ENCODE measurements at places on chromosomes 2 and 18.

DNA sequence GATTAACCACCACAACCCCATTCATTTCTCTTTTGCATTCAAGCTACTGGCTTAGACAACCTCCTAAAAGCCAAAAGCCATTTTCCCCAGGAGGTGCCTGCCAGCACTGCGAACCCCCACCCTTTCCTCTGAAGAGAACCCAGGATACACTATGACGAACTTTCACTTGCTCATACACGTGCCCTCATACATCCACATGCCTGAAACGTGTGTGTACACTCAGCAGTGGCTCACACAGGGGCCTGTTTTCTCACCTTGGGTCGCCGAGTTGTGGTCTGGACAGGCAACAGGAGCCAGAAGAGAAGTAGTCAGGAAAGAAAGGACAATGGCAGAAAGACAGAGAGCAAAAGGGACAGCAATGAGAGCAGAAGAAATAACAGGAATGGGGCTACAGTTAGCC lies 7.4 kb downstream of the DCTN1 start:
- no peak for DNase-seq

DNA sequence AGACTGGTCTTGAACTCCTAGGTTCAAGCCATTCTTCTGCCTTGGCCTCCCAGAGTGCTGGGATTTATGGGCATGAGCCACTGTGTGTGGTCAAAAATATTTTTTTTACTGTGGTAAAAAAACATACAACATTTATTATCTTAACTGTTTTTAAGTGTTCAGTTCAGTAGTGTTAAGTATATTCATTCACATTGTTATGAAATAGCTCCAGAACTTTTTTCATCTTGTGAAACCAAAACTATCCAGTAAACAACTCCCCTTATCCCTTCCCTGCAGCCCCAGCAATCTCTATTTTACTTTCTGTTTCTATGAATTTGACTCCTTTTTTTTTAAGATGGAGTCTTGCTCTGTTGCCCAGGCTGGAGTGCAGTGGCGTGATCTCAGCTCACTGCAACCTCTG lies 9.3 kb downstream of the RMC1 start:
- no peak for DNase-seq

GRCh38 chr2:49351560-49351959 lies 197.2 kb upstream of the FSHR start:
- no peak for DNase-seq

DNA sequence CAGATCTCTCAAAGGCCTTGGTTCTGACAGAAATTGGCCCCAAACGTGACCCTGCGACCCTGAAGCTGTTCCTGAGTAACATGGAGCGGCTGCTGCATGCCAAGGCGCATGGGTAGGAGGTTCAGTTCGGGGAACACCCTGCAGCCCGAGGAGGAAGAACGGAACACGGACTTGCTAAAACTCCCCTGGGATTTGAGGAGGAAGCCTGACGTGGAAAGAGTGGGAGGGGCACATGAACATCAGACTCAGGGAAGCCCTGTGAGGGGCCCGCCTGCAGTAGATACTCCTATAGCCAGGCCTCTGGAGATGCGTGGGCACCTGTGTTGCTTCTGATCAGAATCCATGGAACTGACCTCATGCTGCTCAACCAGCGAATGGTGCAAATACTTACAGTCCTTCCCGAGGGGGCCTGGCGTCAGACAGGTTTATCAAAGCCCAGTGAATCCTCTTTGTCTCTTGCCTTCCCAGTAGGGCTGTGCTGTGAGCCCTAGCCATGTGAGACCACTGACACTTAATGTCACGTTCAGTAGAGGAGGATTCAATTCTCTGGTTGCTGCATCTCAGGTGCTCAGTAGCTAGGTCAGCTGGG lies 46.8 kb downstream of the IMPA2 start:
- no peak for DNase-seq

DNA sequence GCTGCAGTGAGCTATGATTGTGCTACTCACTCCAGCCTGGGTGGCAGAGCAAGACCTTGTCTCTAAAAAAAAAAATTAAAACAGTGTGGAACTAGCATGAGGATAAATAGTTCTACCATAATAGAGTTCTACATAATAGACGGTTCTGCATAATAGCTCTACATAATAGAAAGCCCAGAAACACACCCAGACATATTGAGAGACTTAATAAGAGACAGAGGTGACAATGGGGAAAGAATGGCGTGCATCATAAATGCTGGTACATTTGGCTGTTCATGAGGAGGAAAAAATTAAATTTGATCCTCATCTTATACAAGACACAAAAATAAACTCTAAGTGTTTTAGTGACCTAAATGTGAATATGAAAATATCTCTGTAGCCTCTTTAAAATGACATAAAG lies 58.5 kb downstream of the PTRHD1 start:
- no peak for DNase-seq

DNA sequence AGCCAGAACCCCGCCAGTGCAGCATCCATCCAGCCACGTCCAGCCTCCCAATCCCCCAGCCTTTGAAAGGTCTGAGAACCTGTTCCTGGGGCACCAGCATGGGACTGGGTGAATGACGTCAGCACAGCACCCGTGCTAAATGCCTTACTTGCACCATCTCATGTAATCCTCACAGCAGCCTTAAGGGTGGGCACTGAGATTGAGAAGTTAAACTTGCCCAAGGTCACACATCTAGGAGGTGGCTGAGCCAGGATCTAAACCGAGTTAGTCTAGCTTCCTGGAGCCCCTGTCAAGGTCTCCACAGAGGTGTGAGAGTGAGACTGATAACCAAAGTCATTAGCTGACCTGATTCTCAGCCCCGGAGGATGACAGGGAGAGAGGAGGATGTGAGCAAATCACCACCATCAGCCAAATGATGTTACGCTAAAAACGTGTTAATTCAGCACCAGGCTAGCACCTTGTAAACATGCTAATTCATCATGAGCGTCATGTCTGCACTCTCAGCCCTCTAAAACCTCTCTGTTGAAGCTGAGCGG lies 4.6 kb downstream of the CD8A start:
- no peak for DNase-seq

DNA sequence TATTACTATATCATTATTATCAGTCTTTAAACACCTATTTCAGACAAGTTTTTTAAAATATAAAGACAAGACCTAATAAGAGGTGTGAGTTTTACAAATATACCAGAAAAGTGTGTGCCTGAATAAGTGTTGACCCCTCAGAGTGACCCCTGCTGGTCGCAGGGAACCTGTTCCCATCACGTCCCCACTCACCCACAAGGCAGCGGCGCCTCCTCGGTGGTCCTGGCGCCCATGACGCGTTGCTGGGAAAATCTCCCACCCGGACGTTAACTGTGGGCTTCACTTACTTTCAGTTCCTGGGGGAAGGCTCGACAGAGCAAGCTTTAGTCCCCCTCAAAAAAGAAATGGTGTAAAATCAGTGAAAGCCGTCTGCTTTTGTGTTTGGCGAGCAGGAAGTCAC lies 93.5 kb downstream of the TMEM18 start:
- DNase-seq = no peak

DNA sequence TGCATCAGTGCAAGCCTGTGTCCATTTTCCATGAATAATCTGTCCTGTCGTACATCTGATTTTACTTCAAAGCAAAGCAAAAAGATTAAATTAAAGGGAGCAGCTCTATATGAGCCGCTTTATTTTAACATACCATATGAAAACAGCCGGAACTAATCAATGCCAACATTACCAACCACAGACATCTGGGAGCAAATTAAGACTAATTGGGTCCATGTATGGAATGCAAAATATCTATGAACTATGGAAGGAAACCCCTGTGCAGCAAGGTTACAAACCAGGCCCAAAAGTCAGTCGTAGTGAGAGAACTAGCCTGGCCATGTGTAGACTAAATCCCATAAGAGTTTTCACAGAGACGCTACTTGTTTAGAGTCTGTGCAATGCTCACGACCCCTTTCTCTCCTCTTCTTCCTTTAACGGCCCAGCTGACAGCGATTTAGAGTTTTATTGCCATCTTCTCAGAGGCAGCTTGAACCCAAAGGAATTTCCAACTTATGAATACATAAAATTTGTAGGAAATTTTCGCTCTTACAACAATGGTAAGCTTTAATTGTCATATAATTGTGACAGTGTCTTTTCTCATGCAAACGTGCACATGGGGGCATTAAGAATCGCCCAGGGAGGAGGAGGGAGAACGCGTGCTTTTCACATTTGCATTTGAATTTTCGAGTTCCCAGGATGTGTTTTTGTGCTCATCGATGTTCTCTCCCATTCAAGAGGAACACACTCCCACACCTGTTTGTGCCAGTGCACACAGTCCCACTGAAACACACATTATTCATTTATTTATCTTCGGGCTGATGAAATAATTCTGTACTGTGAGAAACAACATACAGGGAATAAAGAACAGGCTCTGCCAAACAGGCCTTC lies 52.9 kb upstream of the RPL31 start:
- no peak for DNase-seq

DNA sequence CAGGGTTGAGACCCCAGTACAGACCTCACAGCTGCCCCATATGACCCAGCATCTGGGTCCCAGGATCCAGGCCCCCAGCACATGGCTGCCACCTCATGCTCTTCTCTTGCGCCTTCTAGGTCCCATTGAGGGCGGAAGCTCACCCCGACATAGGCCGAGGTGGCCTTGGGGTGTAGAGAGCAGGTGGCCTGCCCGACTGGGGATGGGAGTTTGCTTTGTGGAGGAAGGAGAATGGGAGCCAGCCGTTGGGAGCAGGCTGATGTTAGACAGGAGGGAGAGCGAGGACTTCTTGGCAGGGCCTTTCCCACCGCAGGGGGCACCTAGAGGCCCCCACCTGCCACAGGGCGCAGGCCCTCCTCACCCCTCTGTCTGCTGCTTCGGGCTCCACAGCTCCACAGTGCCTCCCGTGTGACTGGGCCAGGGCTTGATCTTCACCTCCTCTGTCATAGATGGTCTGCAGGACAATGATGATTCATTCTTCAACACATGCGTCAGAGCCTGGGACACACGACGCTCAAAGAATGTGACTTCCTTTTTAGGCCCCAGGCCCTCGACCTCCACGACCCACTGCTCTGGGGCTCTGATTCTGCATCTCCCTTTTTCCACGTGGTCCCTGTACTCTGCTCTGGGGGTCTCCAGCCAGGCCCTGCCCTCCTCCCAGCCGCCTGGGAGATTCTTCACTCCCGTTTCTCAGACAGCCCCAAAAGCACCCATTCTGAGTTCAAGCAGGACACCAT lies 86.6 kb upstream of the ODC1 start:
- no peak for DNase-seq

DNA sequence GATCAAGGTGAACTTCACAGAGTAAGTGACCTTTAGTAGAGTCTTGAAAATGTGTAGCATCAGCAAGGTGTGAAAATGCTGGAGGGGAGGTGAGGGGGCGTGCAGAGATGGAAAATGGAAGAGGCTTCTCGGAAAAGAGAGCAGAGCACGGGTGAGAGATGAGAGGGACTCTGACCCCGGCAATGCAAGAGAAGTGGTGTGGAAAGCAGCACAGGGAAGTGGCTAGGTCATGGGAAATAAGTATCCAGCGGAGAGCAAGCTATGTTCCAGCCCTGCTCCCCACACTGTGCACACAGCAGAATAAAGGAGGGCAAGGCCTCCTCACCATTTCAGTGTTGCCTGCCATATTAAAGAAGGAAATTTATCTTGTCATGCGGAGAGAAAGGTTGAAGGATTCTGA lies 241.7 kb upstream of the DOK6 start:
- no peak for DNase-seq

DNA sequence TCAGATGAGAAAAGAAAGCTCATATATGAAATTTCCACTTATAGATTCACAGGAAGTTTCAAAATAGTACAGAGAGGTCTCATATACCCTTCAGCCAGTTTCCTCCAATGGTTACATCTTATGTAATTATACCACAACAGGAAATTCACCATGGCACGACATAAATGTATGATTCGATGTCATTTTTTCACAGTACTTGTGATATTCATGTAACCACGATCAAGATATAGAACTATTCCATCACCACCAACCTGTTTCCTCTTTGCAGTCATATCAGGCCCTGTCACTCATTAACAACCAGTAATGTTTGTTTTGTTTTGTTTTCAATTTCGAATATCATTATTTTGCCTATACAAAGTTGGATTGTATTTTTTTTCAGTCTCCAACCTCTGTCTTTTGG lies 314.3 kb upstream of the POU3F3 start:
- DNase-seq = no peak

- DNase-seq = no peak
Observed at GRCh38 chr2:18752022-18752493, 162.7 kb upstream of the NT5C1B start.

All from AG20443 (cell line).